ENCODE measurements at places on chromosomes 6 and 20. TPM values are rescaled to one million over a fixed set of nuclear protein-coding genes. Genes with fewer than 3 reads are reported as not detected.

The TCF15 gene
- total RNA-seq, result not detected

The CST11 gene
- not detected for total RNA-seq

The BPIFB6 gene
- total RNA-seq, result not detected

The SLC2A4RG gene
- 39.8 TPM for total RNA-seq

The FOXA2 gene
- 4.2 TPM for total RNA-seq

- DNase-seq, result no peak
Observed at GRCh38 chr6:13294499-13295069, 33.8 kb downstream of the TBC1D7 start.

- DNase-seq, result no peak
Observed at GRCh38 chr6:89708316-89708715, 69.8 kb upstream of the LYRM2 start.

DNA sequence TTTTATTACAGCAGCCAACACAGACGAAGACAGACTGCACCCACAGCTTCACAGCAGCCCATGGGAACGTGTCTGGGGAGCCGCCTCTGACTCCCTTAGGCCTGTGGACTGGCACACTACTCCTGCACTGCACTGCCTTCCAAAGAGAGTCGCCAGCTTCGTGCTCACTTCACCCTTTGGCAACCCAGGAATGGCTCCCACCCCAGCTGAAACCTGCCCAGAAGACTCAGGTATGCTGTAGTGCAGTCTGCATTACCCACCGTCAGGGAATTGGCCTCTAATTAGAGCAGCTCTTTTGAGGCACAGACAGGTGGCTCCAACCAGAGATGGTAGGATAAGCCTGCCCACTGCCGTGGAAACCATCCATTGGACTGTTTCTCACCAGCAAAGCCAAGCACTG, 39.9 kb upstream of the FRMD1 start:
- DNase-seq, result no peak

- DNase-seq, result no peak
Observed at GRCh38 chr6:156395276-156395675, 381.9 kb upstream of the ARID1B start.

Measured in HT1080 (cell line).